Progenitor cell of endocrine pancreas (in vitro differentiated cells): ENCODE measurements at places on chromosomes 16 and 17.

- no peak for DNase-seq
Observed at GRCh38 chr17:80388175-80388574, 26.8 kb upstream of the ENDOV start.

DNA sequence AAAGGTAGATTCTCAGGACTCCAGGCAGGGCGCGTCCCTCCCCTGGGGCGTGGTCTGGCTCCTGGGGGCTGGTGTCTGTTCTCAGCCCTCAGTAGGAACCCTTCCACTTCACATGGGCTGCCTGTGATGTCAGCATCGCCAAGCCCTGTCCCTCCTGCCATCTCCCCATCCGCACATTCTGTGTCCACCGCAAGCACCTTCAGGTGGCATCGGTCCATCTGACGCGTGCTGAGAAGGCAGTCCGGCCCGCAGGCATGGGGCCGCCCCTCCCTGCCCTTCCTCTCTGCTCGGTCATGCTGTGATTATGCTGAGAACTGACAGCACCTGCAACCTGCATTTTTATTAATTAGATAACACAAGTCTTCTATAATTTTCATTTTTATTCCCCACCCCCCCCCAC, 12.7 kb upstream of the DNAH17 start:
- DNase-seq = no peak

- no peak for DNase-seq
Observed at GRCh38 chr17:61750656-61751055, 112.7 kb downstream of the BRIP1 start.

DNA sequence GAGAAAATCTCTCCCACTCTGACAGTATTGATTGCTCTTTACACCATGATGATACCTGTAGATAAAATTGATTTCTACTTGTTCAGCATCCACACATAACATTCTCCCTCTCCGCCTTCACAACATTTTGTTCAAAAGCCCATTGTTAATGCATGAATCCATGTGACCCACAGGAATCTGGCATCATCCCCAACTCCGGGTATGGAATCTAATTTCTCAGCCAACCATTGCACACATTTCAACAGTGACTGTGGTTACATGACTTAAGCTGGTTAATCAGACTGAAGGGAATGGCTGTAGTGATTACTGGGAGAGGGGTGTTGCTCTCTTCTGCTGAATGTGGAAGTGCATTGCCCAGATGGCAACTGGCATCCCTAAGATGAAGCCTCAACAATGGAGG, 161.4 kb upstream of the C16orf82 start:
- no peak for DNase-seq

DNA sequence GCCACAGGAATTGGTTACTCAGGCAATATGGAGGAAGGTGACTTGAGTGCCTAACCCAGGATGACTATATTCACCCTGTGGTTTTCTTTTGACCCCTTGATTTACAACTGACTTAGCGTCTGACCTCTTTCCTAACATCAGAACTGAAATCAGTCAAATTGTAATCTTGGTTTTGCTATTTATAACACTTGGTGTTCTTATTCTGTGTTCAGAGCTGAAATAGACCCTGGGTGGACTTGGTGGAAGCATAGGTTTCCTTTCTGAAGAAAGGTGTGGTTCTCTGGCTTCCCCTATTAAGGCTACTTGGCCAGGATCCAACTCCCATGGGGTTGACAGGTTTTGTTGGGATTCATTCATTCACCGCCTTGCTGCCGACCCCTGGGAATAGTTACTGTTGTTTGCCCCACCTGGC, 80.8 kb downstream of the CLEC16A start:
- DNase-seq = no peak

GRCh38 chr16:57592591-57593003, 35.8 kb upstream of the ADGRG1 start:
- DNase-seq = no peak

DNA sequence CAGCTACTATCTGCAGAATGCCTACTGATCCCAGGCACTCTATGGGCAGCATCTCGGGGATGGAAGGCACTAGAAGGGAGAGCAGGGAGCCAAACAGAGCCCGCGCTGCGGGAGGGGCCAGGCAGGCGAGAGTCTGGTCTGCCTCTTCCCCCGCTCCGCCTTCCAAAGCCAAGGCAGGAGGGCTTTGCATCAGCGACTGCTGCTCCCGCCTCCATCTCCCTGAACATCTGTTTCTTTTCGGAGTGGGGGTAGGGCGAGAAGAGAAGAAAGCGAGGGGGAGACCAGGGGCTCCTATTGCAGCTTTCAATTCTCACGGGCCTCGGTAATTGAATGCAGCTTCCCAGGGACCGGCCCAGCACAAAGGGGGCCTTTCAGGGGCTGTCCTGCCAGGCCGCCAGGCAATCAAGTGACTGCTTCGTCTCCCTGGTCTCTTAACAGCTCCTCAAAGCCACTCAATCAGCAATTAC, 31.4 kb upstream of the CDC42EP4 start:
- peak; percentile 41 for DNase-seq

- no peak for DNase-seq
Observed at GRCh38 chr16:83954577-83955016, 1.6 kb downstream of the OSGIN1 start.

GRCh38 chr17:81277946-81278693, 17.0 kb downstream of the SLC38A10 start:
- no peak for DNase-seq

GRCh38 chr16:66387817-66388332, 21.4 kb downstream of the CDH5 start:
- no peak for DNase-seq

- no peak for DNase-seq
Observed at GRCh38 chr16:9597967-9598730, 506.7 kb downstream of the HAPSTR1 start.

GRCh38 chr17:39104657-39105056, 46.8 kb downstream of the PLXDC1 start:
- DNase-seq = no peak

GRCh38 chr17:10292057-10292937, 80.5 kb downstream of the MYH13 start:
- DNase-seq = no peak

GRCh38 chr17:32152130-32152529, 9.8 kb downstream of the RHOT1 start:
- DNase-seq = no peak

- no peak for DNase-seq
Observed at GRCh38 chr17:14152721-14153120, 83.4 kb downstream of the COX10 start.

DNA sequence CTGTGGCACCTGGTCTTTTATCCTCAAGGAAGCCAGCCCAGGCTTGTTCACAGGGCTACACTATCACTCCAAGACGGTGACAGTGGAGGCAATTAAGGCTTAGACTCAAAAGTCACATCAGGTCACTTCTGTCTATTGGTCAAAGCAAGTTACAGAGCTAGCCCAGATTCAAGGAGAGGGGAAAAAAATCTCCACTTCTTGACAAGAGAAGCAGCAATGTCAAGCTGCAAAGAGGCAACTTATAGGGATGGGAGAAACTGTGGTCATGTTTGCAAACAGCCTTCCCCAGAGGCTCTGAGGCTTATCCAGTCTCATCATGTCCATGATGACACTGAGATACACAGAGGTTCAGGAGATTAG, 31.6 kb downstream of the SERPINF1 start:
- DNase-seq = no peak

GRCh38 chr17:74744349-74744713, 4.1 kb upstream of the NHERF1 start:
- no peak for DNase-seq

- DNase-seq = no peak
Observed at GRCh38 chr17:83155128-83156121, 76.0 kb downstream of the METRNL start.

DNA sequence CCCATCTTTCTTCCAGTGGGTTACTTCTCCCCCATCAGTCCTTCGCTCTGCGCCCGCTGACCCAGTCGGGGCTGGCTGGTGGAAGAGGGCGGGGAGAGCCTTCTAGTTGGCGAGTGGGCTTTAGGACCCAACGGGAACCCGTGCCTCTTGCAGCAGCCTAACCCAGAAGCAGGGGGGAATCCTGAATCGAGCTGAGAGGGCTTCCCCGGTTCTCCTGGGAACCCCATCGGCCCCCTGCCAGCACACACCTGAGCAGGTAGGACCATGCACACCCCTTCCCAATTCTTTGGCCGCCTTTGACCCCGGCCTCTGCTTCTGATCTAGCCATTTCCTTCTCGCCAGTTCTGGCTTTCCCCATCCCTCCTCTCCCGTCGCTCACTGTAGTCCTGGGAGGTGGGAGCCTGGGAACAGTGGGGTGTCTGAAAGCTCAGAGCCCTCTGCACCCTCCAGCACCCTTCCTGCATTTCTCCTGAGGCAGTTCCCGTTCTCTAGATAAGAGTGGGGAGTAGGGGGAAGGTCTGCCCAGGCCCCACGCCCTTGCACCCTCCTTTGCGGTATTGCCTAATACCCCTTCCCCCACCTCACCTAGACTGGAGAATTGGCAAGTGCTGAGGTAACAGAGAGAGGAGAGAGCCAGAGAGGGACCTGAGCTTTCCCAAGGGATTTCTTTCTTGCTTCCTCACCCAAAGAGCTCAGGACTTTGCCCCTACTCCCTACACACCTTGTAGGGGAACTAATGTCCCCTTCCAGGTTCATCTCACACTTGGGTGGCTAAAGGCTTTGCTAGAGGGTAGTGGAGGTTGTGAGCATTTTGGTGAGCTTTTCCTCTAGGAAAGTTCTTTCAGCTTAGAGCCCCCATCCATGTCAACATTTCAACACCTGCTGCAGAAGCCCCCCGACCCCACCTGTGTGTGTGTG, at the start of gene RARA:
TSS of gene RARA (plus strand) at position 150 of the 918 bp plus-strand sequence. CDS start 22,039 bp downstream, outside the sequence.
- no peak for DNase-seq

DNA sequence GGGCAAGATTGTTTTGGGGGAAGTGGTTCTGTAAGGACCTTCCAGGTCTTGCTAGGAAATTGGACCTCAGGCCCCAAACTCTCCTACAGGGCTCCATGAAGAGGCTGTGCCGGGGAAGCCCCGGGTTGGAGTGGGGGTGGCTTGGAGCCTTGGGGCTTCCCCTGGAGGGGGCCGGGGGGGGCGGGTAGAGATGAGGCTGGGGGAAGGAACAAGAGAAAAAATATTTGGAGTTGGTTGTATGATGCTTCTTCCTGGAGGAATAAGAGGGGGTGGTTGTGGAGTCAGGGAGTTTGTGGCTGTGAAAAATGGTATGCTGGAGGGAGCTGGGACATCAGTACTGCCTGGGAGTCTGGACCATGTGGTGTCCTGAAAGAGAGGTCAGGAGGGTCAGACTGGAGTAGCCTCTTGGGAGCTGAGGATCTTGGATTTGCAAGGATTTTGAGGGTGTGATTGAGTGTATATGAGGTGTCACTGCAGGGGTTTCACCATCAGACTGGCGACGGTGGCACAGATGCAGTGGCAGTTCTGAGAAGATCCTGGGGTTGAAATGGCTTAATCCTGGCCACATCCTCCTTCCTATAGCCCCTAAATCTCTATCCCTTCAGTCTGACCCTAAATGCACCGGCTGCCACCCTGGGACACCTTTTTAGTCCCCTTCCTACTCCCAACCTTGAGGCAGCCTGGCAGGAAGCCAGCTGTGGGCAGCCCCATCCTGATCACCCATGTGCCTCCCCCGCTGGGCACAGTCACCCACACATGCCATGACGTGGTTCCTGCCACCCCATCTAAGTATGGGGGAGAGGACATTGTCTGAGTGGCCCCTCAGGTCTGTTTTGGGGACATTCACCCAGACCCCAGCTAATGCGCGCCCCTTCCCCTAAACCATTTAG, 10.9 kb downstream of the RARA start:
- no peak for DNase-seq

- DNase-seq = no peak
Observed at GRCh38 chr16:10921536-10922327, 20.5 kb downstream of the DEXI start.

GRCh38 chr16:29988346-29989075, 6.9 kb downstream of the HIRIP3 start:
- DNase-seq = no peak

- DNase-seq = no peak
Observed at GRCh38 chr16:17448640-17449638, 21.8 kb downstream of the XYLT1 start.

DNA sequence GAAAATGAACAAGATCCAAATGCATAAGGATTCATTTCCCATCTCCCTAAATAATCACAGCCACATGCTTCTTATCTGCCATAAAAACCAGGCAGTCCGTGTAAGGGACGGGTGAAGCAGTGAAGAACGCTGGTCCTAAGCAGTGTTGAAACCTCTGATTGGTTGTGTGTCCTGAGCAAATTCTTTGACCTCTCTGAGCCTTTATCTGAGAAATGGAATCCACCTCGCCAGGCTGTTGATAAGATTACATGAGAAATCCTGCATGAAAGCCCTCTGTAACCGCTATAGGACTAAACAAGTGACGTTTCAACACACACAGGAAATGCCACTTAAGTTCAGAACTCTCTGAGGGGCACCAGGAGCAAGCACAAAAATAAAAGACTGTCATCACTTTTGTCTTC, 26.8 kb downstream of the GAS7 start:
- DNase-seq = no peak

DNA sequence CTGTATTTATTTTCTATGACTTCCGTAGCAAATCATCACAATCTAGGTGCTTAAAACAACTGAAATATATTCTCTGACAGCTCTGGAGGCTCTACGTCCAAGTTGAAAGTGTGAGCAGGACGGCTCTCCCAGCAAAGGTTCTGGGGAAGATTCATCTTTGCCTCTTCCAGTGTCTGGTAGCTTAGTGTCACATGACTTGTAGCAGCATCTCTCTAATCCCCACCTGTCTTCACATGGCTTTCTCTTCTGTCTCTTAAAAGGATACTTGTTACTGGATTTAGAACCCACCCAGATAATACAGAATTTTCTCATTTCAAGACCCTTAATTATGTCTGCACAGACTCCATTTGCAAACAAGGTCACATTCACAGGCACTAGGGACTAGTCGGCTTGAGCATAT, 687.7 kb upstream of the RBFOX1 start:
- no peak for DNase-seq

DNA sequence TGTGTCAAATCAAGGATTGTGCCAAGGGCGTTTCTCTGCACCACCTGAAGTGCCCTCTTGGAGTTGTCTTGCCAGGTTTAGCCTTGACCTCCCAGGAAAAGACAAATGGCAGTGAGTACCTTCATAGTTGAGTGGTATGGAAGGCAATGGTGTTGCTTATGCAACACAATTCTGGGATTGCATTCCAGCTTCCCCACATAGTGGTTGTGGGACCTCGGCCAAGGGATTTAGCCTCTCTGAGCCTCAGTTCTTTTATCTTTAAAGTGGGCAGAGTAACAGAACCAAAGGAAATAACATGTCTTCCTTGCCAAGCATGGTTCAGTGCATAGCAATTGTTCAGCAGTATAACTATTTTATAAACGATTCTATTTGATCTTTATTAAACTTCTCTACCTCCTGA, 49.4 kb downstream of the CCDC42 start:
- no peak for DNase-seq

DNA sequence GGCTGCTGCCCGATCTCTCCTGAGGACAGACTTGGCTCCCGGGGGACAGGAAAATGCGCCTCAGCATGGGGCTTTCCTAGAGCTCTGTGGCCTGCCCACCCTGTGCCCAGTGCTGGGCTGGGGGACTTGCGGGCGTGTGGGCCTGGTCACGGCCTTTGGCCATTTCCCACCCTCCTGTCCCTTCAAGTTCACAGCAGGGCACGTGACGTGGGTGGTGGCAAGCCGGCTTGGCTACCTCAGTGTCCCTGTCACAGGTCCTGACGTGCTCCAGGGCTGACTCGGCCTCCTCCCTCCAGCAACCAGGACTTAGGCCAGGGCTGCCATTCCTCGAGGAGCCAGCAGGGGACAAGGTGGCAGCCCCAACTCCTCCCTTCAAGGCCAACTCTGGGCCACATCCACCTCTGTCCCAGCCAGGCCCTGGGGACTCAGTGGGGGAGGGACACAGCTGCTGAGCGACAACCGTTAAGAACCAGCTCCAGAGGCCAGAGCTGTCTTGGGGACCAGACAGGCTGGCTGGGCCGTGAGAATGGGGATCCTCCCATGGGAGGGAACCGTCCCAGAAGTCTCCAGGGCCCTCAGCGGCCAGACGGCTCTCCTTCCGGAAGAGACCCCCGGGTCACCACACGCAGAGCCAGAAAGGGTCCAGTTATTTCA, 981 bp upstream of the UNC13D start:
- DNase-seq = peak; percentile 55
